ENCODE measurements at places on chromosomes 2 and 18.

- DNase-seq = no peak
These were observed 230.2 kb downstream of the ATAD2B start for GRCh38 chr2:23696752-23697045.

GRCh38 chr2:13572466-13572865 is 855.7 kb downstream of the TRIB2 start:
- no peak for DNase-seq

DNA sequence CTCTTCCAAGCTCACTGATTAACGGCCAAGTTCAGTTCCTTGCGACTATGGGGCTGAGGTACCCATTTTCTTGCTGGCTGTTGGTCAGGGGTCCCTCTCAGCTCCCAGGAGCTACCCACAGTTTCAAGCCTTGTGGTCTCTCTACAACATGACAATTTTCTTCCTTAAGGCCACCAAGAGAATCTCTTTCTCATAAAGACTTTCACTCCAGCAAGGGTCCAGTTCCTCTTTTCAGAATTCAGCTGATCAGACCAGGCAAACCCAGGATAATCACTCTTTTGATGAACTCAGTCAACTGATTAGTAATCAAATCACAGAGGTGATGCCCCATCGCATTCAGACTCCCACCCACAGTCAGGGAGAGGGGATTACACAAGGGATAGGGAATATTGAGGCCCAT is 129.7 kb downstream of the IRS1 start:
- DNase-seq = no peak

GRCh38 chr2:166117491-166117890 is 10.3 kb downstream of the SCN1A start:
- DNase-seq = no peak

DNA sequence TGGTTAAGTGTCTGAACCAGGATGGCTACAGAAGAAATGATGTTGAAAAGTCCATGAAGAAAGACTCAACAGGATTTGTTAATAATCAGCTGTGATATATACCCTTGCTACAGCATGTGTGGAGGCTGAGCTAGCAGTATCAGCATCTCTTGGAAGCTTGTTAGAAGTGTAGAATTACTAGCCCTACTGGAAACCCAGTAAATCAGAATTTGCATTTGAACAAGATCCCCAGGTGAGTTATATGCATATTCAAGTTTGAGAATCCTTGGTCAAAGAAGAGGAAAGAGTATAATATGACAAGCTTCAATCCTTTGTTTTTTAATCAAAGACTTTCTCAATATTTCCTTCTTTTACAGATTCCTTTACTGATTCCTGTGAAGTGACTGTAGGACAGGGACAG is 109.0 kb upstream of the KCNJ3 start:
- DNase-seq = no peak

DNA sequence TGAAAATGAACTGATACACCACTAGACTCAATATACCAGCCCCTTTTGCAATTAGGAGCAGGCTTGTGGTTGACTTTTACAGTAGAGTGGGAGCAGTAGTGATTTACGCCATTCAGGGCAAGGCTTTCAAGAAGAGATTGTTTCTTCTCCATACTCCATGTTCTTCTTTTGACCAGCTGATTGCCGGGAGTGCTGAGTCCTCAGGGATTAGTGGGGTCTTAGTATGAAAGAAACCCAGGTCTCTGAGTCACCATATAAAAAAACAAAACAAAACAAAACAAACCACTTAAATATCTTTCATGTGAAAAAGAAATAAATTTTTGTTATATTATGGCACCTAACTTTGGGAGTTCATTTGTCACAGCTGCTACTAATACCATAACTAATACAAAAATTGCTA is 465.6 kb upstream of the TRIB2 start:
- peak; percentile 58 for DNase-seq

GRCh38 chr2:44560941-44561340 is 199.2 kb downstream of the CAMKMT start:
- DNase-seq = no peak

DNA sequence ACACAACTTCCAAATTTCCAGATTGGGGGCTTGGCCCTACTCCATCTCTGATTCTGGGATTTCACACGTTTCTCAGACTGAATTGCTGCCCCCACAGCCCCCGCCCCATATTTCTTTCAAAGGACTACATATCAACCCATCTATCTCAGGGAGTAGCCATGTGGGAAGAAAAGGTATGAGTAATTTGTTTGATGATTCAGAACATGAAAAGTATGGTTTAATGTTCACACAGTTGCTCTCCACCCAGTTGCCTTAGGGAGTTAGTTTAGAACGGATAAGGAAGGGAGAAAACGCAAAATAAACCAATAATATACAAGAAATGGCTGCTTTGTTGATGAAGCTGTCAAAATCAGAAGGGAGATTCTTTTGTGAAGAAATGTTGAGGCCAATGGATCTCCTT is 145.1 kb downstream of the PIEZO2 start:
- DNase-seq = no peak

DNA sequence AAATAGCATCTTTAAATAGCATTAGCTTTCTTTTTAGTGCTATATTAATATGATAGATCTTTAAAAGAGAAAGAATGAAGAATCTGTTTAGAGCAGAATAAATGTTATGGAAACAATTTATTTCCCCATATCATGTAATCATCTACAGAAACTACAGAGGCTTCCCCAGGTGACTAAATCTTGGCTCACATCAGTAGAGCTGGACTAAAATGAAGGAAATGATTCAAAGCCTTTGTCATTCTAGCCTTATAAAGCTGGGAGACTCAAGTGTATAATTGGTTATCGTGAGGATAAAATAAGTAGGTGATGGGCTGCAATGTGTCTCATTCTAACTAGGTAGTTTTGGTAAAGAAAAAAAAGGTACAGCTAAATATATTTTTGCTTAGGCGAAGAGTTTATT is 83.2 kb upstream of the UNC80 start:
- DNase-seq = no peak

- DNase-seq = no peak
These were observed 860 bp upstream of the KCNJ3 start for GRCh38 chr2:154697418-154698252.

DNA sequence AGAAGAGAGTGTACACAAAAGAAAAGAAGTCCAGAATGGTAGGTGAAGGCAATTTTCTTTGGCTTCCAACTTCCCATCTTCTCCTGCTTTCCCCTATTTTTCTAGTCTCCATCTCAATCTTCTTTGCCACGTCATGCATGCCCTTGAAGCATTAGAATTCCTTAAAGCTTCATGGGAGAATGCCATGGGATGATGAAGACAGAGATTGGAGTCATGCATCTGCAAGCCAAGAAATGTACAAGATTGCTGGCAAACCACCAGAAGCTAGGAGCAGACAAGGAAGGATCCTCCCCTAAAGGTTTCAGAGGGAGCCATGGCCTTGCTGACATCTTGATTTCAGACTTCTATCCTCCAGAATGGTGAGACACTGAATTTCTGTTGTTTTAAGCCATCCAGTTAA is 305.9 kb downstream of the HRH4 start:
- peak; percentile 32 for DNase-seq

GRCh38 chr2:9140645-9141044 is 66.0 kb upstream of the ASAP2 start:
- DNase-seq = no peak

- DNase-seq = no peak
These were observed 112.2 kb downstream of the VAPA start for GRCh38 chr18:10025711-10026670.

DNA sequence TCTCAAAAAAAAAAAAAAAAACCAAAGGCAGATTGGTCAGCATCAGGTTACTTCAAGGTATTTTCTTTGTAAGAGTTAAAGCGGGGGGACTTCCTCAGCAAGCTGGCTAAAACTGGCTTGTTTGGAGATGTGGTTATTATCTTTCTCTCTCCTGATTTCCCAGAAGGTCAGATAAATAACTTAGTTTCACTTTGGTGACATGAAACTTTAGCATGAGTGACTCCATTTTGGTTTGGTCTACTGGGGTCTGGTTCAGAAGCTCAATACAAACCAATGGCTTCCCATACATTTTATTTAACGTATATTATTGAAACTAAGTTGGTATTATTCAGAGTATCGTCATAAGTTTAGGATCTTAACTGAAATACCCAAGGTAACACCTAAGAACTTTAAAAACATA is 41.6 kb upstream of the AMMECR1L start:
- no peak for DNase-seq

DNA sequence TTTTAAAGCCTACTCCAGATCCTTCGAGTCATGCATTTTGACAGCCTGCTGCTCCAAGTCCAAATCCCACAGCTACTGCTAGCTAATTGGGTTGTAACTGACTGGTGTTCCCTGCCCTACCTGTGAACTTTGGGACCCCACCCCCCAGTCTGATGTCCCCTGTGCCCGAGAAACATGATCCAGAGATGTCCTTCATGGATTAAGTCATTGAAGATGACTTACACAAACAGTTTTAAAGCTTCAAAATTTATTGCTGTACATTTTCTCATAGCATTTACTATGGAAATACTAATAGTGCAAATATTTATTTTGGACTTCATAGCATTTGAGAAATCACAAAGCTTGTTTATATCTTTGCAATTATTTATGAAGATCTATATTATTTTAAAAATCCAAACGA is 73.1 kb downstream of the MBD2 start:
- DNase-seq = no peak

DNA sequence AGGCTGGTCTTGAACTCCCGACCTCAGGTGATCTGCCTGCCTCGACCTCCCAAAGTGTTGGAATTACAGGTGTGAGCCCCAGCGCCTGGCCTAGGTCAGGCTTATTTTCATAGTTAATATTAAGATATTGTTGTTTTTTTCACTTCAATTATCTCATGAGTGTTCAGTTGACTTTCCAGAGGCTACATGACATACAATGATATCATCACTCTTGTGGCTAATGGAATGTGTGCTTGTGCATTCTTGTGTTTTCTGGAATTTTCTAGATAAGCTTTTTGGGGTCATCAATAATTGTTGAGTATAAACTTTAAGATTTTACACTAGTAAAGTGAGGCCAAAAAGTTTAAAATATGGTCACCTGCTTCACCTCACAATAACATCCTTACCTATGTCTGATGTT is 180.9 kb downstream of the FIGN start:
- no peak for DNase-seq

GRCh38 chr18:74370115-74370514 is 54.5 kb downstream of the C18orf63 start:
- peak; percentile 3 for DNase-seq

Measured in skeletal muscle cell (primary cell).